ENCODE measurements at places on chromosomes 12 and 14.
A peak's percentile ranks its signal among the peaks of the same experiment; 100 is the strongest.

- no peak for DNase-seq
These were observed 1.3 kb downstream of the TMEM132D start for GRCh38 chr12:129902371-129903091.

- no peak for DNase-seq
These were observed 21.1 kb downstream of the SMCO2 start for GRCh38 chr12:27467641-27468040.

GRCh38 chr12:56488041-56488955 lies at the start of gene GLS2:
TSS of gene GLS2 (minus strand) at chr12:56488161. CDS start at chr12:56488118, 43 bp downstream.
- peak; percentile 33 for DNase-seq

DNA sequence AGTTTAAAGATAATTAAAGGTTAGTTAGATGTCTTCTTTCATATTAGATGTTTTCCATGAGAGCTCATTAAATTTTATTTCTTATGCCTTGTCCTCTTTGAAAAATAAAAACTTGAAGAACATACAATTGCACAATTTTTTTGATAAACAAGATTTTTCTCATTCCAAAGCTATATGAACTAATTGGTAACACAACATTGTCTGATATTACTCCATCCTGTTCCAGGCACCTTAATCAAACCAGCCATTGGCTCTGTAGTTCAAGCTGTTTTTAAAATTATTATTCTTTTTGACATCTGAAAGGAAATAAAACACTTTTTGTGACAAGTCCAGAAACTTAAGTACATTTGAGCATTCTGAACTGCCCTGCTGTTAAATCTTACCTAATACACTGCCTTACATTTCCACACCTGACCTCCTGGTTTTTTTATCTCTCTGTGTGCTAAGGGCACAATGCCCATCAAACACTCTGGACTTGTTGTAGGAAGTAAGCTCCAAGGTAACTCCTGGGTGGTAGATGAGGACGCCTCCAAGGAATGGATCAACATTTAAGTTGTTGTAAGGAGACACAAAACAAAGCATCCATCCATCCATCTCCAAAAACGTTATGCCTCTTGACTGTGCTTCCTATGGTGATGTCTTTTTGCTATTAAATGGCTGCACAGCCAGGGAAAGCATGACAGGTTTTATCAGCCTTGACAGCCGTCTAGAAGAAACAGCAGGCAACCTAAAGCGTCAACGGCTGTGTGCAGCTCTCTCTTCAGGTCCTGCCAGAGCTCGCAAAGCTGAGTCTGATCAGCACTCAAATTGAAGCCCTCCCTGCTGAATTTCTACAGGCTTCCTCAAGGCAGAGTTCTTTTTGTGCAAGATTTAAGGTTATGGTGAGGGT lies 449.9 kb upstream of the FLRT2 start:
- DNase-seq, result no peak

DNA sequence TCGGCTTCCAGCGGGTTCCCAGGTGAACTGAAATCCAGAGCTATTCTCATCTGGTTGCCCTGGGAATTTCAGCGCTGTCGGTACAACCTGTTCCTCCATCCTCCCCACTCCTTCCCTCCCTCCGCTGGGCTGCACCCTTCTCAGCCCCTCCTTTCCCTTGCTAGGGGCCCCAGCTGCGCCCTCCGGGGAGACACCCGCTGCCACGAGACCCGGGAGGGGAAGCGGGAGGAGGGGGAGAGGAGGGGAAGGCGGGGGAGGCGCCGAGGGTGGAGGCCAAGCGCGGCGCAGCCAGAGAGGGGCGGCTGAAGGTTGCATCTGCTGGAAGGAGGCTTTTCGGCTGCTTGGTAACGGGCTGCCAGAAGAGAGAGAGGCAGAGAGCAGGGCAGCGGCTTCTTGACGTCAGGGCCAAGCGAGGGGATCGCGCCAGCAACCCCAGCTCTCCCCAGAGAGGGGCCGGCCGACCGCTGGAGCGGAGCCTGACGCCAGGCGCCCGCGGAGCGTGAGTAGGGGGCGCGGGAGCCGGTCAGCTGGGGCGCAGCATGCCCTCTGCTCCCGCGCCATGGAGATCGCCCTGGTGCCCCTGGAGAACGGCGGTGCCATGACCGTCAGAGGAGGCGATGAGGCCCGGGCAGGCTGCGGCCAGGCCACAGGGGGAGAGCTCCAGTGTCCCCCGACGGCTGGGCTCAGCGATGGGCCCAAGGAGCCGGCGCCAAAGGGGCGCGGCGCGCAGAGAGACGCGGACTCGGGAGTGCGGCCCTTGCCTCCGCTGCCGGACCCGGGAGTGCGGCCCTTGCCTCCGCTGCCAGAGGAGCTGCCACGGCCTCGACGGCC lies at the start of gene KCNA5:
Gene KCNA5, plus strand, starts transcription at position 291 of the 831 bp plus-strand sequence. Its CDS starts 269 bp downstream, at position 560.
- no peak for DNase-seq

DNA sequence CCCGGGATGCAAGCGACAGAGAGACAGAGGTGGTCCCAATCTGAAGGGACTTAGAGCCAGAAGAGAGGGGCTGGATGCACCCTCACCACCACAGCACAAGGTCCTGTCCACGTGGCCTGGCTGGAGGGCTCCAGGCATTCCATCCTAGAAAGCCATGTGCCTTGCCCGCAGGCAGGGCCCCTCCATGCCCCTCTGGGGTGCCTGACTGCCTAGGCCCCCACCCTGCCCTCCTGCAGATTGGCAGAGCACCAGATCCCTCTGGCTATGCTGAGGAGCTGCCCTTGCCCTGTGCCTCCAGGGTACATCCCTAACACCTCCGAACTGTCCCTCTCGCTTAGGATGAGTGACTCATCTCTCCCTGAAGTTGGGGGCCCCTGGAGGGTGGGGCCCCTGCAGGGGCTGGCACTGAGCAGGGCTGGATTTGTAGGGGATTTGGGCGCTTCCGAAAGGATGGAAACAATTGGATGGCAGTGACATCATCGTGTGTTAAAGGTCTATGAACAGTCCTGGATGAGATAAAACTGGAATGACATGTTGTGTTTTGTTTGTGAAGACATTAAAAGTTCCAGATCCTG lies 50.9 kb downstream of the CHGA start:
- no peak for DNase-seq

GRCh38 chr12:26396402-26396801 lies 201.0 kb downstream of the SSPN start:
- DNase-seq, result no peak

- DNase-seq, result no peak
These were observed 39.8 kb upstream of the PWP1 start for GRCh38 chr12:107645630-107646333.

DNA sequence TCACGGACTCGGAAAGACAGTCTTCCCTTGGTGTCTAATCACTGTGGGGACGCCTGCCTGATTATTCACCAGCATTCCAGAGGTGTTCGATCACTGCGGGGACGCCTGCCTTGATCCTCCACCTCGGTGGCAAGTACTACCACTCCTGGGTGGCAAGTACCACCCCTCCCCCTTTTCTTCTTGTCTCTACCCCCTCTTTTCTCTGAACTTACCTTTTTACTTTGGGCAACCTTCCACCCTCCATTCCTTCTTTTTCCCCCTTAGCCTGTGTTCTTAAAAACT lies 12.0 kb upstream of the LGMN start:
- no peak for DNase-seq

All from stimulated activated CD8-positive, alpha-beta memory T cell treated with anti-CD3 and anti-CD28 coated beads, Interleukin-7, amount 100 ng/mL, for 24 hours (primary cell).